ENCODE measurements at places on chromosomes 7 and 10.
A peak's percentile ranks its signal among the peaks of the same experiment; 100 is the strongest.

DNA sequence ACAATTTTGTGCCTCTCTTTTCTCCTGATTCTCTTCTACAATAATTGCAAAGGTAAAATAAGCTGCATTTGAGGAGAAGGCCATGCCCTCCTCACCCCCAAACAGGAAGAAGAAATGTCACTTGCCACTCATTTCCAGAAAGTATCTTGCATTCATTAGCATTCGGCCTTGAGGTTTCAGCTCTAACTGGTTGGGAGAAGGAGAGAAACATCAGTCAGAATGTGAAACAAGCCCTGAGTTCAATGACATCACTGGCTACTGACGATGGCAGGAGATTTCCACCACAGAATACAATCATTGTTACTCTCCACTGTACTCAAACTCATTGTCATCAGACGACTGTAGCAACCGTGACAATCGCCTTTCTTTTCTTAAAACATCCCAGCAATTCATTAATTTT lies 72.8 kb downstream of the PRKCQ start:
- no peak for DNase-seq

- peak; percentile 54 for DNase-seq
These were observed 2.9 kb downstream of the DEPP1 start for GRCh38 chr10:44975431-44976331.

- no peak for DNase-seq
These were observed 67.3 kb downstream of the ANKIB1 start for GRCh38 chr7:92313055-92313454.

DNA sequence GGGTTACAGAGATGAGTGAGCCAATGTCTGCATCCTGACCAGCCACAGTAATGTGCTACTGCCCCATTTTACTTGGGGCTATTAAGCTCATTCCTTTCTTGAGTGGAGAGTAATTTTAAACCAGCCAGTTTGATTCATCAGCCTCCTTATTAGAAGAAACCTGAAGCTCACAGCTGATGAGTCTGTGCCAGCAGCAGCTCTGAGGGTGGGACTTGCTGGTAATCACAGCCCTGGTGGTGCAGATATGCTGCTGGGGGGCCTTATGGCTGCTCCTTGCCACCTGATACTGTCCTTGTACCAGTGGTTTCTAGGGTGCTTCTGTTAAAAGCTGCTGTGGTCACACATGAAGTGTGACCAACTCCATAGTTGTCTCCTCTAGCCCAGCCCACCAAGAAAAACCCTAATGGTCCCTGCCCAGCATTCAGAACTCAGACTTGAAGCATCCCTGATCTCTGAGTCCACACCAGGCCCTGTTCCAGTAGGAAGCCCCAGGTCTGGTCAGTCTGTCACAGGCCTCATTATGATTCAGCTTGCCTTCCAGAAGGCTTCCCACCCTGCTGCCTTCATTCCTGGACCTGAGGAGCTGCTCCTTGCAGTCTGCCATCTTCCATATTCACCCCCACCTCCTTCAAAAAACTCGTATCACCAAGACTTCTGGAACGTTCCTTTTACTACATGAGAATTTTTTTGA lies 28.9 kb upstream of the RBM20 start:
- no peak for DNase-seq

- DNase-seq: no peak
These were observed 19.9 kb upstream of the PTPRN2 start for GRCh38 chr7:158607563-158607962.

GRCh38 chr7:3336042-3336665 lies 35.1 kb downstream of the SDK1 start:
- DNase-seq: no peak

DNA sequence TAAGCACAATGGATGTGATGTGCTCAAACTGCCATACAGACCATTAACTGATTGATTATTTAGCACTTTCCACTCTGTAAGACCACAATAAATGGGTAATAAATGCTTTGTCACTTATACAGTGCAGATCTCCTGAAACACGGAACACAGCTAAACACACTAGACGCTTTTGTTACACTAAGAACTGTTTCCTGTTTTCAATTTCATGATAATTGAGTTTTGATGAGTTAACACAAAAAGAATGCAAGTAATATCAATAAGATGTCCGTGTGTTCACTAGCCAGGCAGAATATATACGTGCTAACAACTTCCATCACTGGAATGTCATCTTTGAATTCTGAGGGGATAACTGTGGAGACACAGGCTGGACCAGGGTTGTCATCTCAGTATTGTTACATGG lies 178.8 kb downstream of the SKAP2 start:
- DNase-seq: no peak

- DNase-seq: no peak
These were observed 486.0 kb upstream of the GALNT17 start for GRCh38 chr7:70645876-70646351.

DNA sequence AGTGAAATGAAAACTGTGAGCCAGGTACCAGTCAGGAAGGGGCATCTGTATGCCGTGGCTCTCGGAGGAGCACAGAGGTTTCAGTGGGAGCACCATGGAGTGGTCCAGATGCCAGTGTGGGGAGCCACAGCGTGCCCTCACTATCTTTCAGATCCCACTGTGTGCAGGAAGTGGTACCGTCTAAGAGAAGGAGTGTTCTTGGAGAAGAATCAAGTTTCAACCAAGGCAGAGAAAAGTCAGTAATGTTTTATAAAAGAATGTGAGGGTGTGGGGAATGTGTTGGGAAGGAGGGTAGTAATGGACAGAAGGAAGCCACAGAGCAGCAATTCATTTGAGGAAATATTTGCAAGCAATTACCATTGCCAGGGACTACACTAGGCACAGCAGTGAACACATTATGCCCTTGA lies 35.6 kb downstream of the PRKAR2B start:
- DNase-seq: no peak

- DNase-seq: no peak
These were observed 370.0 kb upstream of the IGFBP3 start for GRCh38 chr7:46291050-46291438.

DNA sequence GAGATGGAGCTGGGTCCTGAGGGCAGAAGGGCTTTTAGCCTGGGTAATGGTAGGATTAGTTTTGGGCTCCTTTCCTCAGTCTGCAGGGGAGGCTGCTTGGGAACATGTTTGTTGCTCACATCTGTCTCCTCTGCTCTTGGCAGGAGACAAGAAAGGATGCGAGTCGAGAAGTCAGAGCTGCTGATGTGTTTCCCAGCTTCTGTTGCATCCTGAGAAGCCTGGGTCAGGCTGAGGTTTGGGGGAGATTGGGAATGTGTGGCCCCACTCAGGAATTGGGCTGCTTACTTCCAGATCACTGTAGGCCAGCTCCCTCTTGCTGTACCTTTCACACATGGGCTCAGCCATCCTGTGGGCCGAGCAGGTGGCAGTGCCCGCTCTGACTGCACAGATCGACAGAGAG lies 79.2 kb downstream of the CCNY start:
- no peak for DNase-seq

DNA sequence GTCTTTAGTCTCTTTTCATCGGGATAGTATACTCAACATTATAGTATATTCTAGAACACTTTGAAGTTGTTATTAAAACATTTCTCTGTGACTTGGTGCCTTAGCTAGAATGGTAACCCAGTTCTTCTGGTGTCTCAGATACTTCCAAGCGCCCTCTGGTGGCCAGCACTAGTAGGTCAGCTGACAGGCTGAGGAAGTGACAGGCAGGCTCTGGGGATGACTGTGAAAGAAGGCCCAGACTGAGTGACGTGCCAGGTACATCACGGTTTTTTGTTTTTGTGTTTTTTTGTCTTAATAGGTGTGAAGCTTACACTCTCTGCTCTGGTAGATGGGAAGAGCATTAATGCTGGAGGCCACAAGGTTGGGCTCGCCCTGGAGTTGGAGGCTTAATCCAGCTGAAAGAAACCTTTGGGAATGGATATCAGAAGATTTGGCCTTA lies 5.1 kb downstream of the COMTD1 start:
- peak; percentile 91 for DNase-seq

- DNase-seq: no peak
These were observed 945.5 kb downstream of the SORCS3 start for GRCh38 chr10:105586451-105587098.

DNA sequence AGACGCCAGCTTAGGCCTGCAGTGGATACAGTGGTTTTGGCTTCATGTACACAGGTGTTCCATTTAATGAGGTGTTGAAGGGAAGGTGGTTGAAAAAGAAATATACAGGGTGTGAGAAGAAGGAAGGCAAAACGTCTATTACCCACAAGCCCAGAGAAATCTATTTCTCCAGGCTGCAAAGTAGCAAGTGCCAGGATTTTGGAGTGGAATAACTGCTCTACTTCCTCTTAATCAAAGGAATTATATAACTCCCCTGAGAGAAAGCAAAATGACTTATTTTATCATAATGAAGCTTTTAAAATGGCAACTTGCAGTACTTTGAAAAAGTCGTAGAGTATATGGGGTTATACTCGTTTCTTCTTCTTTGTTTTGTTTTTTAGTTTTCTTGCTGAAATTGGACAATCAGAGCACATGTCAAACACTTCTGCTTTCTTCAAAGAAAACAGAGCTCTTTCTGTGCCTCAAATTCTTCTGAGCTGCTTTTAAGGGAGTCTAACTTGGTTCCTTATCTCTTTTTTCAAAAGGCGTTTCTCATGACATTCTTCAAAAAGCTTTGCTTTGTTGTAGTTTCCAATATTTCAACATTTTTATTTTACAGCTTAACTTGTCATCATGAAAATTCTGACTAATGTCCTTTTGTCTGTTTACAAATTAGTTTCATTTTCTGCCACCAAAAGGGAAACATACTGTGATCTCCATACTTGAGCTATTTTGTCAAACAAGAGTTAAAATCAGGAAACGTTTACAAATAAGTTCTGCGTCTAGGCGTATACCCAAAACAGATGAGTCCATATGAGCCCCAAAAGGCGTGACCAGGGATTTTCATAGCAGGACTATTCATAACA lies 289.7 kb downstream of the FRMD4A start:
- DNase-seq: no peak

DNA sequence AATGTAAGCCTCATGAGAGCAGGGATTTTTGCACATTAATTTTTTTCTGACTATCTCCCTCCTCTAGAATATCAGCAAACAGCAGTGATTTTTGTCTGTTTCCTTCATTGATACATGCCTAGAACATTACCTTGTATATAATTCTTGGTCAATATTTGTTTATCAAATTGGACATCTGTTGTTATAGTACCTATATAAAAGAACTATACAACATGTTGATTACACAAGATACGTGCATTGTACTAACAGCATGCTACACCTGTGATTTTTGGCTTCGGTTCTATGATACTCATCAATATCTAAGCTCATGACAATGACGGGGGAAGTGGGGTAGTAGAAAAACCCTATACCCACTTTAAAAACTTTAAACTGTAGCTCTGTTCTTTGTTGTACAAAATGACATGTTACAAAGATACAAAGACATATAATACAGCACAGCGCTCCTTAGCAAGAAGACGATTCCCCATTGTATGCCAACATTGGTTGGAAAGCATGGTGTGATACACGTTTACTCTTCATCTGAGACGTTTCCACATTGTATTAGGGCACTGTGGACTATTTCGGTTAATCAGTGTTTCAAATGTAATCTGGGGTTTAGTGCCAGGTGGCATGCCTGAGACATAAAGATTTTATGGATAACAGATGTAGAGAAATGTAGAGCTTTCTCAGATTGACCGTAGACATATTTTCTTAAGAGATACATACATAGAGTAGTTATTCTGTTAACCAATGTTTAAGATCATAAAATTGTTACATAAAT lies 70.5 kb upstream of the FOXP2 start:
- no peak for DNase-seq

- DNase-seq: no peak
These were observed 212.5 kb downstream of the ADAM12 start for GRCh38 chr10:126175641-126176262.

GRCh38 chr7:151088856-151089699 lies 2.8 kb downstream of the AGAP3 start:
- DNase-seq: peak; percentile 65

GRCh38 chr7:4066206-4066605 lies 615.9 kb upstream of the FOXK1 start:
- no peak for DNase-seq

GRCh38 chr7:69162931-69163670 lies 435.2 kb upstream of the AUTS2 start:
- DNase-seq: no peak

GRCh38 chr10:71471006-71471405 lies 74.3 kb downstream of the CDH23 start:
- peak; percentile 6 for DNase-seq

DNA sequence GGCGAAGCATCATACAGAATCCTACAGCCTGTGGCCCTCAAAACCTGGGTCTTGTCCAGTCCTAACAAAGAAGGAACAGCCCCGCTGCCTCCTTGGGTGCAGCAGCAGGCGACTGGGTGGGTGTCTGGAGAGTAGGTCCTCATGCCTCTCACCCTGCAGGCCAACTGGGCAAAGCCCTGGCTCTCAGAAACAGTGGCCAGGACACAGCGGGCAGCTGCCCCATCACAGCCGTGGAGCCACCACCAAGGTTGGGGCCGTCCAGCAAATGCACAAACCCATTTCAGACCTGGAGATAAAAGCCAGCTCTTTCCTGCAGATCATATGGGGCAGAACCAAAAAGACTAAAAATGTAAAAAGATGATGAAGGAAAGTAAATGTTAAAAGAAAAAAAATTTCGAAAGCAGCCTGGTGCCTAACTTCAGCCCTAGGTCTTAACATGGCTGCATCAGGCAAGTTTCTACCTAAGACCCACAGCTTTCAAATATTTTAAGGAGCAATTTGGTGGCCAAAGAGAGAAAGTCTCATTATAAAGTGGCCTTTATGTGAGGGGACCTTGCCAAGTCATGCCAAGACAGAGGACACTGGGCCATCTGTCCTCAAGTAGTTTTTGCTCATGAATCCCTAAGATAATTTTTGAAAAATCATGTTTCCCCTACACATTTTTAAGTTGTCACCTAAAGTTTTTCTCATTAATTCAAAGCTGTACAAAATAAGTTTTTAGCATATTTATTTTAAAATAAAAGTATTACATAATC lies 142.1 kb downstream of the PAXIP1 start:
- DNase-seq: no peak

All from uterus (tissue), 4 donors.